ENCODE measurements at places on chromosomes 16 and 17.

- DNase-seq: no peak
Observed at GRCh38 chr16:79213214-79213613, 387.3 kb downstream of the MAF start.

DNA sequence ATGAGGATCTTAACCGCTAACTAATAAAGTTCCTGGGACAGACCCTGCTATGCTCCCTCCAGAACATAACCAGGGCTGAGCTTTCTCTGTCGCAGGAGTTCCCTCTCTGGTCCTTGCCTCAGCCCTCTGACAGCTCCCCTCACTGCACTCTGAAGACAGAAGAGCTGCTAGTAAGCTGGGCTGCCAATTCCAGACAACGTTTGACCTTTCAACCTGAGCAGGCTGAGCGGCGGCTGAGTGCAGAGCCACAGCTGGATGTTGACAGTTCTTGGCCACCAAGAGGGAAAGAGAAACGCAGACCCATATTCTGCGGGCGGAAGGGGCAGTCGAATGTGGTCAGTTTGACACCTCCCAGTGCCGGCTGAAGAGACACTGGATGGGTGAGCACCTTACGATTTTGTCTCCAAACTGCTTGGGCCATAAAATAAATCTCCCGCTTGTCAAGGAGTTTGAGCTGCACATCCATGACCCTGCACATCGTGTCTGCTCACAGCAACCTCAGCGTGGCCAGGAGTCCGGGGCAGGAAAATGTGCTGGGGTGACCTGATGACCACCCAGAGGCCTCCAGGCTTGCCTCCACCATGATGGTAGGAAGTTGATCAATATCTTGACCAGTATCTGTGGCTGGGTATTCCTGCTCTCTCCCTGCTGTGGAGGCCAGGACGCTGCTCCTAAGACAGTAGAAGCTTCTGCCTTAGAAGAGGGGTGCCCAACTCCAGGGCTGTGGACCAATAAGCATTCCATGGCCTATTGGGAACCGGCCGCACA lies 209.2 kb downstream of the PARN start:
- DNase-seq: no peak

DNA sequence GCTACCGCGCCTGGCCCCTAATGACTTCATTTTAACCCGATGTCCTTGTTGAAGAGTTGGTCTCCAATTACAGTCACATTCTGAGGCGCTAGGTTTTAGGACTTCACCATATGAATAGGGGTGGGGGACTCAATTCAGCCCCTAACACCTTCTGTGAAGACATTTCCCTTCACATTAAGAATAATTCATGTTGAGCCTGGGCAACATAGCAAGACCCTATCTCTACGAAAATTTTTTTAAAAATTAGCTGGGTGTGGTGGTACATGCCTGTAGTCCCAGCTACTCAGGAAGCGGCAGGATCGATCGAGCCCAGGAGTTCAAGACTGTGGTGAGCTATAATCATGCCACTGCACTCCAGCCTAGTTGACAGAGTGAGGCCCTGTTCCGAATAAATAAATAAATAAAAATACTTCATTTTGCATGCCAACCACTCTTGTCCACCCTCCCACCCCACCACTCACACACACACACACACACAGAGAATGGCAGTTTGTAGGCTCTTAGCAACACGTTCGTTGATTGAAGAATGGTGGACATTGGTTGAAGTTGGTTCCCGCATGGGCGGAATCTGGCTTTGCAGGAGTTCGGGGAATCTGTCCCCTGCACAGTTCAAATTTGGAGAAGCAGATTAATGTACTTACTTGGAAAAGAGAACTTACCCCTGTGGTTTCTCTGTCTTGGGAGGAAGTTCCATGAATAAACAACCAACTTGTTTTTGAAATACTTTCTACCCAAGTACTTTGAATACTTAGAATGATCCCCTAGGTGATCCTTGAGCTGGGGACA lies 27.8 kb upstream of the TVP23A start:
- no peak for DNase-seq

DNA sequence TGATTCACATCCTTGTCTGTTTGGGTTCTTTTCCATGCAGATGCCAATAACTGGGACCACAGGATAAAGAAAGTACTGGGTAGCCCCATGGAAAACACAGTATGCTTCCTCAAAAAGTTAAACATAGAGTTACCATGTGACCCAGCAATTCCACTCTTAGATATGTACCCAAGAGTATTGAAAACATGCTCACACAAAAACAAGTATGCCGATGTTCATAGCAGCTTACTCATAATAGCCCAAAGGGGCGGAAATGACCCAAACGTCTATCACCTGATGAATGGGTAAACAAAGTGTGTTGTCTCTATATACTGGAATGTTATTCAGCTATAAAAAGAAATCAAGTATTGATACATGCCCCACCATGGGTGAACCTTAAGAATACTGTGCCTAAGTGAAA lies 55.4 kb downstream of the CYB5B start:
- no peak for DNase-seq

DNA sequence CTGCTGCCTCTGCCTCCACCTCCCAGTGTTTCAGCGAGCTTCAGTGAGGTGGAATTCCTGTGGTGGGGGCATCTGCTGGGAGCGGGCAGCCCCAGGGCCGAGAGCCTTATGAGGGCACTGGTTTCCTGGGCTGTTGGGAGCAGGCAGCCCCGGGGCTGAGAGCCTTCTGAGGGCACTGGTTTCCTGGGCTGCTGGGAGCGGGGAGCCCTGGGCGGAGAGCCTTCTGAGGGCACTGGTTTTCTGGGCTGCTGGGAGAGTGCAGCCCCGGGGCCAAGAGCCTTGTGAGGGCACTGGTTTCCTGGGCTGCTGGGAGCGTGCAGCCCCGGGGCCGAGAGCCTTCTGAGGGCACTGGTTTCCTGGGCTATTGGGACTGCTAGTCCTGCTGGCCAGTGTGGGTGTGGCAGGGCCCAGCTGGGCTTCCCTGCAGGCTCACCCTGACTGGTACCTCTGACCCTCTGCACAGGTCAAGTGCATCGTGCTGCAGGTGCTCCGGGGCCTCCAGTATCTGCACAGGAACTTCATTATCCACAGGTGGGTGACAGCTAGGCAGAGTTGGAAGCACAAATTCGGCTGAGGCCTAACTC lies 5.6 kb downstream of the CDK10 start:
- DNase-seq: no peak

DNA sequence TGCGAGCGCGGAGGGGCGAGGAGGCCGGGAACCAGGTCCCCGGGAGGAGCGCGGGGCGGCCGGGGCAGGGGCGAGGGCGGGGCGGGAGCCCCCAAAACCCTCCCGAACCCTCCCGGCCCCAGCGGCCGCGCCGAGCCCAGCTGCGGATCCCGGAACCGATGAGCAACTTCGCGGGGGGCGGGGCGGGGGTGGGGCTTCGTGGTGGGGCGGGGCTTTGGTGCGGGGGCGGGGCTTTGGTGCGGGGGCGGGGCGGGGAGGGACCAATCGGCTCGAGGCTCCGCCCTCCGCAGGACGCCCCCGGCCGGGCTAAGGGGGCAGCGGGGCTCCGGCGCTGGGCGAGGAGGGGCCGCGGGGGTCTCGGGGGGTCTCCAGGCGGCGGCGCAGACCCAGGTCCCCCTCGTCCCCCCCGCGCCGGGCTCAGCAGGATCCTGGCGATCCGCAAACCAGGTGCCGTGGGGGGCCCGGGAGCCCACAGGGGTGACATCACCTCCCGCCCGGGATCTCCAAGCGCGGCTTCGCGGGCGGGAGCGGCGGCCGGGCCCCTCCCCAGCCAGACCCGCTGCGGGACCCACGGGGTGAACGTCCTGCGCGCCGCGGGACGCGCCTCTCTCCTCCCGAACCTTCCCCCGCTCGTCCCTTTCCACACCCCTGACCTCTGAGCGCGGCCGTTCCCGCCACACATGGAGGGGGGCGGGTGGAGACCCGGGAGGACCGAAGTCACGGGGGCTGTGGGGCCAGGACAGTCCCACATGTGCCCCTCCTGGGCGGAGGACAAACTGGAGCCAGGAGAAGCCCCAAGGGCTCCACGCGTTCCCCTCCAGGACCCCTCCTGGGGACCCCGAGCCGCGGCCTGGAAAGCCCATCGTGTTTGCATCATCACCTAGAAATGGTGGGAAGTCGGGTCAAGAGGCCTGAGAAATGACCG lies at the start of gene ABR:
Gene ABR, minus strand, starts transcription at position 164 of the 925 bp plus-strand sequence. CDS start 254 bp downstream, outside the sequence.
- DNase-seq: no peak

GRCh38 chr16:10895053-10895946 lies 18.3 kb downstream of the CIITA start:
- no peak for DNase-seq

GRCh38 chr16:4927661-4928060 lies 9.3 kb downstream of the PPL start:
- no peak for DNase-seq

DNA sequence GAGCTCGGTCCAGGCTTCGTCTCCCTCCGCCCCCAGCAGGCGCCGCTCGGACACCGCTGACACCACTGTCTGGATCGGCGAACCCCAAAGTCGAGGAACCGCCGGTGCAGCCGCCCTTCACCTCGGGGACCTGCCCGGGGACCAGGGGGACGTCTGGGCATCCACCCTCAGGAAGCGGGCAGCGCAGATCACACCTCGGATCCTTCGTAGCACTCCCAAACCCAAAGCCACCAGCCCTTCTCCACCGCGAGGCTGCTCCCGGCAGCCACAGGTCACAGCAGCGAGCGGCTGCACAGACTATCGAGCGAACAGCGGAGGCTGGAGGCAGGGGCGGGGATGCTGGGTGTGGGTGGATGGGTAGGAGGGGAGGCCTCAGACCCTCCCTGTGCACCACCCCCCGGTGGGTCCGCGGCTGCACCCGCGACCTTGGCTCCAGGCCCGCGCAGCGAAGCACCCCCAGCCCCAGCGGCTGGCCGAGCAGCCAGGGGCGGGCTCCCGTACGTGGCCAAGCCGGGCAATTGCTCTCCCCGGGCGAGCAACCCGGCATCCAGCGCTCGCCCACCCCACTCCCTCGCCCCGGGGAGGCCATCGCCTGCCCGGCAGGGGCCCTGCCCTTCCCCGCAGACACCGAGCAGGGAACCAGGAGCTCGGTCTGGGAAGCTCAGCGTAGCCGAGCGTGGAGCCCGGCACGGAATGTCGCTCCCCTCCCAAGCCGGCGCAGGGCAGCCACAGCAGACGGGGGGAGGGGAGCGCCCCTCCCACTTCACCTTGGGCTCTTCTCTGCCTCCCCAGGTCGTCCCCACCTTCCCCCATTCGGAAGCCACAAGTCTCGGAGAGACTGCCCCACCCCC lies 1.0 kb downstream of the SDK2 start:
- DNase-seq: no peak

GRCh38 chr16:67641779-67642708 lies 2.9 kb upstream of the CARMIL2 start:
- peak; percentile 71 for DNase-seq

- no peak for DNase-seq
Observed at GRCh38 chr17:10217916-10218315, 19.5 kb upstream of the GAS7 start.

DNA sequence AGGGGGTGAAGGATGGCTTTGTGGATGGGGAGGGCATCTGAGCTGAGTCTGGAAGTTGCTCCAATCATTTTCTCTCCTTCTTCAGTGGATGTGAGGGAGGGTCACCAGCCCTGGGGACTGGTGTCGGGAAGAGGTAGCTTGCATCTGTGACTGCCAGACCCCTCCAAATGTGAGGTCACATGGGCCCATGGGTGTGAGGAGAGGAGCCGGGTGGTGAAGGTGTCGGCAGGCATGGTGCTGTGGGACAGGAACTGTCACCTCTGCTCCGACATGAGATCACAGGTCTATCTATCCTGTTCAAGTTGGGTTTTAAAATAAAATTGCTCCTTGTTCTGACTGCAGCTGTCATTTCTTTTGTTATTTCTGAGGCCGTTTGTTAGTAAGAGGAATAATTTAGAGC lies 351.1 kb downstream of the CPPED1 start:
- no peak for DNase-seq

GRCh38 chr17:18933102-18934058 lies 18.6 kb upstream of the SLC5A10 start:
- DNase-seq: no peak

DNA sequence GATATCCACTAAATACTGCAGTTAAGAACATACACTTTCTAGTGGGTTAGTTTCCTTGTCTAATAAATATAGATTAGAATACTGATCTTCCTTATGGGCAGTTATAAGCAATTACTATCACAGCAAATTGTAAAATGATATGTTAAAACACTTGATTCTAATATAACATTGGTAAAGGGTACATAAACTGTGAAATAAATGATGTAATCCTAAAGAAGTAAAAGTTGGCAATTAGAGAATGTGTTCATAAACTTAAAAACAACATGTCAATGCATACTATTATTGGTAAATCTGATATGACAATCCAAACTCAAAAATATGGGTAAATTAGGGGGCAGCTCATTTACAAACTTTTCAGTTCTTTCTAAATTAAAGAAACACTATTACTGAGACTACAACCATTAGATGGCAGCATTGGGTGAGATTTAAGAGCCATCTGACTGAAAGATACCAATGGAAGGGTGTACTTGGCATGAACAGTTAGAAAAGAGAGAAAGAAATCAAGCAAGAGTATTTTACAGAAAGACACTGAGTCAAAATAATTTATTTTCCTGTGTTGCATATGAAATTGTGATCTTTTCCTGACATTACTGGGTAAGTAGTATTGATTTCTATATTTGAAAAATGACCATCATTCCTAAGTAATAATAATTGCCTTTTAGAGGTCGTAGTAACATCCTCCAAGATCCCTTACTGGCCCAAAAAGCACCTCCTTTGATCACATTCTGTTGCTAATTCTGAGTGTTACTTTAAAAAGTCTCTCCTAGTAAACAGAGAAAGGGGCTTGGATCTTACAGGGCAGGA lies 119.6 kb downstream of the SPAG9 start:
- peak; percentile 52 for DNase-seq

GRCh38 chr16:424033-424622 lies 1.3 kb upstream of the RAB11FIP3 start:
- no peak for DNase-seq

DNA sequence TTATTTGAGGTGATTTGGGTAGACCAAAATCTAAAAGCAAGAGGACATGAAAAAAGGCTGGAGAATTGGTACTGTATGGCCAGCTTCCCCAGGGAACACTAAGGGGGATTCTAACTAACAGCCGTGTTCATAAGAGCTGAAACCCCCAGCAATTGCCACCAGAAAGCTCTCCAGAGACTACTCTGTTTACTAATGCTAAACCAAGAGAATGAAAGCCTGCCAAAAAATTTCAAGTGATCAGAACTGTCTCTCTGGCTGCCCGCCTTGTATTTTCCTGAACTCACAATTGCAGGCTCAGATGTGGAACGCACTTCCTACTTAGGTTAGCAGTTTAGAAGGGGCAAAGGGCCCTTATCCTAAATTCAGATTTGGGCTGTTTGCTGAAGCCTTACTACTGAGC lies 24.1 kb downstream of the MYH10 start:
- no peak for DNase-seq

GRCh38 chr17:36993227-36993626 lies 44.5 kb downstream of the AATF start:
- DNase-seq: no peak
